Immature natural killer cell (primary cell): ENCODE measurements at places on chromosomes 13 and 19.

GRCh38 chr19:1156305-1156801 lies 17.7 kb downstream of the SBNO2 start:
- no peak for DNase-seq

DNA sequence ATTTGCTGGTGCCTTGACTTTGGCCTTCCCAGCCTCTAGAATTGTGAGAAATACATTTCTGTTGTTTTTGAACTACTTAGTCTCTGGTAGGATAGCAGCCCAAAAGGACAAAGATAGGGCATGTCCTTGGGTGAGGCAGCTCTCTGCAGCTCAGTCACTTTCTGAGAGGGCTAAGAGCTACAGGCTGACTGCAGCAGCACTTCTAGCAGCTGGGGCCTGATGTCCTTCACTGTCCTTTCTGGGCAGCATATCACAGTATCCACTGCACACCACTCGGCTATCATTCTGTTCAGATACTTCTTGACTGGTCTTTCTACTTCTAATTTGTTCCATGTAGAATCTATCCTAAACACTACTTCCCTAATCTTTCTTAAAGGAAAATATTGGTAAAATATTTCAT lies 68.5 kb upstream of the CLDN10 start:
- DNase-seq, result no peak

DNA sequence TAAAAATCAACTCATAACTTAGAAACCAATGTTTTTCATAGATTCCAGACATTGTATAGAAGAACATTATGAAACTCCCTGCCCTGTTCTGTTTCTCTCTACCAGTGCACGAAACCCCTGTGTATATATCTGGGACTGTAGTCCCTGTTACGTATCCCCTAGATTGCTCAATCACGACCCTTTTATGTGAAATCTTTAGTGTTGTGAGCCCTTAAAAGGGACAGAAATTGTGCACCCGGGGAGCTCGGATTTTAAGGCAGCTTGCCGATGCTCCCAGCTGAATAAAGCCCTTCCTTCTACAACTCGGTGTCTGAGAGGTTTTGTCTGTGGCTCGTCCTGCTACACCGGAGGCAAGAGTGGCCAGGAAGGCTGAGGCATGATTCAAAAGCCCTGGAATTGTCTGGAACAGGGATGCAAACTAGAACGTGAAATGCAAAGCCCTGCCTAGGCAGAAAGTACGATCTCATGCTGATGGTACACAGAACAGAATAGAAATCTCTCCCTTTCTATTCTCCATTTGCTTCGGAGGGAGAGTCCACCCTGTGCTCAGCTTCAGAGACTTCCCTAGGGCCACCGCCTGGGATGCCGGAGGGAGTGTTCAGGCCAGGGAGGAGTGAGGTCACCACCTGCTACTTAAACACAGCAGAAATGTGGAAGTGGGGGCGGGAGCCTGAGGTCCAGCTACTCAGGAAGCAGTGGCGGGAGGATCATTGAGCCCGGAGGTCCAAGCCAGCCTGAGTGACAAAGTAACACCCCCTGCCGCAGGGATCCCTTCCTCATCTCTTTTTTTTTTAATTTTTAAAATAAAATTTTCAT lies 758 bp upstream of the ZNF888 start:
- DNase-seq, result no peak

DNA sequence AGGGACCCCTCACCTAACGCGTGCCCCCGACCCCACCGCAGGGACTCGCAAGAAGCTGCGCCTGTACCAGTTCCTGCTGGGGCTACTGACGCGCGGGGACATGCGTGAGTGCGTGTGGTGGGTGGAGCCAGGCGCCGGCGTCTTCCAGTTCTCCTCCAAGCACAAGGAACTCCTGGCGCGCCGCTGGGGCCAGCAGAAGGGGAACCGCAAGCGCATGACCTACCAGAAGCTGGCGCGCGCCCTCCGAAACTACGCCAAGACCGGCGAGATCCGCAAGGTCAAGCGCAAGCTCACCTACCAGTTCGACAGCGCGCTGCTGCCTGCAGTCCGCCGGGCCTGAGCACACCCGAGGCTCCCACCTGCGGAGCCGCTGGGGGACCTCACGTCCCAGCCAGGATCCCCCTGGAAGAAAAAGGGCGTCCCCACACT lies 4.7 kb upstream of the MYBPC2 start:
- no peak for DNase-seq

GRCh38 chr19:10625762-10626138 lies 397 bp downstream of the SLC44A2 start:
- DNase-seq, result no peak

GRCh38 chr13:30181888-30182651 lies 125.3 kb downstream of the KATNAL1 start:
- DNase-seq, result no peak

GRCh38 chr13:81326913-81327312 lies 986.0 kb upstream of the SPRY2 start:
- DNase-seq, result no peak

DNA sequence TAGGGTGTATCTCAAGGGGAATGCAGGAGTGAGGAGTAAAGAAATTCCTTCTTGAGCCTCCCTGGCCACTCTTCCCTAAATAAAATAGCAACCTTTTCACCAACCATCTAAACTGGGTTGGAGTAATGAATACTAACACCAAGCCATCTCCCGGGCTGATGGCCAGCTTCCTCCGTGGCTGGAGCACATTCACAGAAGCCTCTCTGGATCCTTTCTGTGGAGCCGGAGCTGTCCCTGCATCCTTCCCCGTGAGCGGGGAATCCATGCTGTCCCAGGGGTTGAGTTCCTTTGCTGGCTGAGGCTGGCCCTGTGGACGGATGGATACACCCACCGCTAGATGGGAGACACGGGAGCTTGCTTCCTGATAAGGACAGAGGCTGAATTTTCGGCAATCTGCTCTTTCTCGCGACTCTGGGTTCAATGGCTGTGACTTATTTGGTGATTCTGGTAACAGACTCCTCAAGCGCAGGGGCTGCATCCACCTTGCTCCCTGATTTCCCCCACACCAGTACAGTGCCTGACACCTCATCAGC lies 370.3 kb downstream of the ZNF536 start:
- DNase-seq, result no peak

DNA sequence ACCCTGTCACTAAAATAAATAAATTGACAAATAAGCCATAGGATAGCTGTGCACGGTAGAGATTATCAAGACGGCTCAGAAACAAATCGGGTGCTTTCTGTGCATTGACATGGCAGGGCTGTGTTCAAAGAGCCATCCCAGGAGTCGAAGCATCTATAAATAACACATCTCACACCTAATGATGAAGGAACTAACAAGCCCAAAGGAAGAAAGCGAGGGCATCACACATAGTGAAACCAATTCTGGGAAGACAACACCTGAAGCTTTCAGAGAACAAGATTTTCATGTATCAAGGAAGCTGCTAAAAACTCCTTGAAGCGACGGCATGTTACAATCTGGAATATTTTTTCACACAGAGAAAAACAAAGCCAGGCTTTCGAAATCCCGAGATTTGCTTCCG lies 36.1 kb downstream of the KLF2 start:
- no peak for DNase-seq

- no peak for DNase-seq
Measured at GRCh38 chr19:14715841-14716240, 26.0 kb downstream of the ZNF333 start.

DNA sequence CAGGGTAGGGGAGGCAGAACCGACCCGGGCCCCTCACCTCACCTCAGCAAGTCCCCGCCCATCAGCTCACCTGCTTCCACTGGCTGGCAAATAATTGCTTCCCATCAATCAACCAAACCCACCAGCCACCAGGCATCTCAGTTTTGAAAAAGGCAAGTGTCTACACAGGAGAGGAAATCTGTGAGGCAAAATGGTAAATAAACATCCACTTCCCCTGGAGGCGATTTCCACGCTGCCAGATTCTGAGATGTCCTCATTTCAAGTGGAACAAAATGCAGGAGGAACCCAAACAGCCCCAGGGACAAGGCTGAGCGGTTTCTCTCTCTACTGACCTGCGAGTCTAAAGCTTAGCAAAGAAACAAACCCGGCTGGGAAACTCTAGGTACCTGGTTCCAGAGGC lies 117.5 kb downstream of the CRYL1 start:
- no peak for DNase-seq

DNA sequence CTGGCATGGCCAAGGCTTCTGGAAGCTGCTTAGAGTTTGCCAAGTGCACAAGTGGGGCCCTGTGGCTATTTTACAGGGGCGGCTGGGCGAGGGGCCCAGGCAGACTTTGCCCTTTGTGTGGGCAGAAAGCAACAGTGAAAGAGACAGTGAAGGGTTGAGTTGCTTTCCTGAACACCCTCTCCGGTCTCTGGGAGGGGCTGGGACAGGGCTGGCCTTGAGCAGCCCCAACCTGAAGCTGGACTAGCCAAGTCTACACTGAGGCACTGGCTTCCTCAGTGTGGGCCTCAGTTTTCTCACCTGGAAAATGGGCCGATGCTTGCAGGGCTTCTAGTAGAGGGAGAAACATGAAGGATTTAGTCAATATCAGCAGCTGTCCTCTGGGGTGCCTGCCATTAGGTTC lies 2.4 kb upstream of the HOMER3 start:
- DNase-seq, result no peak

DNA sequence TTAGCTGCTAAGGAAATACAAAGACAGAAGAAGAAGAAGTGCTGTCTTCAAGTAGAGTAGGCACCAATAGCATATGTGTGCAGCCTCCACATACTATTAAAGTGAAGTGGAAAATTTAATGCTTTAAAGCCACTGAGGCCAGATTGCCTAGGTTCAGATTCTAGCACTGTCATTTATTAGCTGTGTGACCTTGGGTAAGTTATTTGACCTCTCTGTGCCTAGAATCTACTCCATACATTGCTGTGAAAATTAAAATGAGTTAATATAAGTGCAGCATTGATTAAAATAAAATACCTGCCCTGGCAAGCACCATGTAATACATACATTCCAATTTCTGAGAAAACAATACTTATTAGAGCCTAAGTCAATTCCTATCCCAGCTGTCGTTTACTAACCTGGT lies 110.5 kb downstream of the FRY start:
- no peak for DNase-seq

- no peak for DNase-seq
Measured at GRCh38 chr13:32594157-32594738, 8.0 kb downstream of the PDS5B start.

- DNase-seq, result no peak
Measured at GRCh38 chr13:90919153-90919552, 428.3 kb upstream of the MIR17HG start.

- DNase-seq, result peak; percentile 61
Measured at GRCh38 chr19:34364830-34365462, at the start of gene GPI. GPI (plus strand) TSS chr19:34365196; CDS start chr19:34365267, 71 bp downstream.

DNA sequence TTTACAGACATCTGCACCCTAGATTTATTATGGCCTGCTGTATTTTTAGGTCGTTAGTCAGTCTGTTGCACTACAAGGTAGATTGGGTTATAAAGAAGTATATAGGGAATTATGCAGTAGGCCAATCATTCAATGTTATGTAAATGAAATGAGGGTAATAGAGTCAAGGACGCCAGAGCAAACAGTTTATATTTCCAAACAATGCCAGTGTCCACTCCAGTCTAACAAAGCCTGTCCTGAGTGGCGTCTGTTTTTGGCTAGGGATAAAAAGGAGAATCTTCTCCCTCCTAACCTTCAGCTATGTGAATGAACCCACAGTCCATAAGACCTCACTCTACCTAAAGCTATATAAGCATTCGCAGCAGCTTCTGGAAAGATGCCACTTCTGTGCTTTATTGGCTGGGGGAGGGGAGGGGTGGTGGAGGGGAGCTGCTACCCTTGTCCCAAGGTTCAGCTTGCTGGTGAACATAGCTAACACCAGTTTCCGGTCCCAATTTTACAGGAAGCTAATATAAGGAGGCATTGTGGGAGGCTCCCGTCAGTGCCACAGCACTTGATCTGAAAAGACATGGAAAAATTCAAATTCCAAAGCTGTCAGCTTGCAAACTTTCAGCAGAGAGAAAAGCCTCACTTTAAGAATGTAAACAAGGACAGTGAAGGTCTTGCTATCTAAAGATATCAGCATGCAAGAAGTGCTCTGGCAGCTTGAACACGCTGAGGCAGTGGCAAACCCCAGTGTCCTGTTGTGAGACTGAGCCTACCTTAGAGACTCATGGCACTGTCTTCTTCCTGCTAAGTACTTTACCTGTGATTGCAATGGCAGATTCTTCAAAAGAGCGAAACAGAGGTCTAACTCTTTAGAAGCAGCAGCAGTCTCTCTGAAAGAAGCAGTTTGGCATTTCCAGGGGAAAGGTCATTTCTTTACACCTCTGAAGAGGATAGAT lies 369.9 kb downstream of the PCDH9 start:
- DNase-seq, result no peak

- no peak for DNase-seq
Measured at GRCh38 chr13:29909975-29910674, 59.7 kb upstream of the UBL3 start.

GRCh38 chr19:4430760-4431159 lies 26.8 kb downstream of the UBXN6 start:
- DNase-seq, result no peak

- no peak for DNase-seq
Measured at GRCh38 chr13:37418490-37418889, 180.1 kb downstream of the POSTN start.

DNA sequence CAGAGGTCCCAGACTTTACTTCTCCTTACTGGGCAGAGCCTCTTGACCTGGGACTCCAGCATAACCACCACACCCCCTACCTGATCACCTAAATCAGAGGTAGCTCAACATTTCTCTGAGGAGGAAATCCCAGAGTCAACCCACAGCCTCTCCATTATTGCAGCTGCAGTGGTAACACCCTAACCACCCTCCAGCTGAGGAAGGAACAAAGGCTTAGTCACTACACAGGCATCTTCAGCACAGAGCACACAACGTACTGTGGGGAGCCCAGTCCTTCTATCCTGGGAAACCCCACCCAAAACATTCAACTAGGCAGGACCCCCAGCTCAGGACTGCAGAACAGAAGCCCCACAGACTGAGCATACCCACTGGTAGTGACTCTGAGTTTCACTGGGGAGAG lies 824.7 kb upstream of the SLITRK5 start:
- DNase-seq, result no peak

DNA sequence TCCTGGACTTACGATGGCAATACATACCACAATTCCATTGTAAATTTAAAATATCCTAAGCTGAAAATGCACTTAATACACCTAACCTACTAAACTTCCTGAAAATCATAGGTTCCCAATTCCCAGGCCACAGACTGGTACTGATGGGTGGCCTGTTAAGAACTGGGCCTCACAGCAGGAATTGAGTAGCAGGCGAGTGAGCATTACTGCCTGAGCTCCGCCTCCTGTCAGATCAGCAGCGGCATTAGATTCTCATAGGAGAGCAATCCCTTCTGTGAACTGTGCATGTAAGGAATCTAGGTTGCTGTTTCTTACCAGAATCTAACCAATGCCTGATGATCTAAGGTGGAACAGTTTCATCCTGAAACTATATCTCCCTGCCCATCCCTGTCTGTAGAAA lies 1670.2 kb upstream of the PCDH20 start:
- no peak for DNase-seq

- no peak for DNase-seq
Measured at GRCh38 chr13:112983042-112983305, 14.0 kb downstream of the MCF2L start.

- DNase-seq, result no peak
Measured at GRCh38 chr19:17829855-17830566, 8.7 kb upstream of the INSL3 start.
